Gastrocnemius medialis (tissue), 4 donors: ENCODE measurements at places on chromosomes 3 and 15. TPM values are rescaled to one million over a fixed set of nuclear protein-coding genes. Genes with fewer than 3 reads are reported as not detected.

The HYKK gene
- 0.87 TPM for total RNA-seq

- H3K4me3 ChIP-seq: no peak overlapping the region
- H3K4me1 ChIP-seq: peaks cover 65% of the 10 kb centered on the region
- peak; percentile 10 for DNase-seq
- peak overlapping the region; percentile 70 for H3K27ac ChIP-seq
These were observed 90.8 kb downstream of the LRIG1 start for GRCh38 chr3:66409771-66410754.

GRCh38 chr3:13123013-13123654 is 49.9 kb upstream of the IQSEC1 start:
- no peak for DNase-seq
- no peak overlapping the region for H3K27ac ChIP-seq
- H3K36me3 ChIP-seq: no peaks in the 10 kb centered on the region
- no peak overlapping the region for H3K4me3 ChIP-seq
- no peaks in the 10 kb centered on the region for H3K4me1 ChIP-seq
- H3K27me3 ChIP-seq: no peaks in the 10 kb centered on the region

The SAMMSON gene
- not detected for total RNA-seq

GRCh38 chr3:194777729-194778128 is 92.0 kb downstream of the FAM43A start:
- no peak overlapping the region for H3K27ac ChIP-seq
- H3K27me3 ChIP-seq: no peaks in the 10 kb centered on the region
- H3K36me3 ChIP-seq: no peaks in the 10 kb centered on the region
- H3K4me3 ChIP-seq: no peak overlapping the region

GRCh38 chr15:93146196-93146595 is 57.2 kb upstream of the RGMA start:
- H3K4me3 ChIP-seq: no peak overlapping the region
- H3K27me3 ChIP-seq: no peaks in the 10 kb centered on the region
- no peak for DNase-seq
- no peaks in the 10 kb centered on the region for H3K4me1 ChIP-seq

DNA sequence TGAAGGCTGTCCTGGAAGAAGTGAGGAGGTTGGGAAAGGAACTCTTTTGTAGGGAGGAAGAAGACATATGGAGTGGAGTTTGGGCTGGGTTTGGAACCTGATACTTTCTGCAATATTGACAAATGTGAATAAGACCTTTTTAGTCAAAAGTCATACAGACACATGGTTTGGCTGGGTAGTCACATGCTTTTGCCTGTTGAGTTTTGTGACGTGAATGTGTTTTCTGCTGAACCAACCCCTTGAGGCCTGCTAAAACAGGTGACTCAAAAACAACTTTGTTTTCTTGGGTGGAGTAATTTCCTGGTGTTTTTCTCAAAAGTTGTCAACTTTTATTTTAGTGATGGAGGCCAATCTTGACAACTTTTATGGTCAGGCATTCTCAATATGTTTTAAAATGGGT is 39.4 kb upstream of the CCR4 start:
- no peak for DNase-seq
- H3K27me3 ChIP-seq: no peaks in the 10 kb centered on the region
- H3K4me3 ChIP-seq: no peak overlapping the region
- no peak overlapping the region for H3K27ac ChIP-seq
- H3K36me3 ChIP-seq: no peaks in the 10 kb centered on the region

GRCh38 chr3:71072986-71073385 is 510.5 kb downstream of the FOXP1 start:
- H3K27me3 ChIP-seq: no peaks in the 10 kb centered on the region
- DNase-seq: no peak
- no peak overlapping the region for H3K27ac ChIP-seq
- H3K4me1 ChIP-seq: peaks cover 6% of the 10 kb centered on the region
- H3K4me3 ChIP-seq: no peak overlapping the region

- H3K4me3 ChIP-seq: no peak overlapping the region
- H3K4me1 ChIP-seq: peaks cover 7% of the 10 kb centered on the region
- no peak for DNase-seq
- H3K27me3 ChIP-seq: no peaks in the 10 kb centered on the region
- H3K36me3 ChIP-seq: no peaks in the 10 kb centered on the region
These were observed 109.4 kb upstream of the MBNL1 start for GRCh38 chr3:152159328-152159727.
